Activated T-helper 1 cell treated with anti-CD3 and anti-CD28 coated beads, Interleukin-12 subunit alpha, Interleukin-12 subunit beta, Interleukin-2, Interleukin-4 antibody, amounts not matched to agents 30 ng/mL and 10 ng/mL and 1 ng/mL, durations not matched to agents 14 hours and 24 hours and 36 hours (primary cell): ENCODE measurements at places on chromosomes 11 and 22.
A peak's percentile ranks its signal among the peaks of the same experiment; 100 is the strongest.

- H3K27me3 ChIP-seq = no peaks in the 10 kb centered on the region
- no peak overlapping the region for H3K27ac ChIP-seq
- DNase-seq = no peak
- H3K4me3 ChIP-seq = no peak overlapping the region
Measured at GRCh38 chr22:47089796-47090460, 327.5 kb downstream of the TBC1D22A start.

GRCh38 chr11:130631119-130631518 is 182.7 kb downstream of the ADAMTS15 start:
- peaks cover 2% of the 10 kb centered on the region for H3K36me3 ChIP-seq
- H3K27me3 ChIP-seq = no peaks in the 10 kb centered on the region
- peak overlapping the region; percentile 44 for H3K4me3 ChIP-seq
- peaks cover 49% of the 10 kb centered on the region for H3K4me1 ChIP-seq
- no peak for DNase-seq

GRCh38 chr22:30340911-30341685 is 14.4 kb upstream of the TBC1D10A start:
- H3K4me3 ChIP-seq = no peak overlapping the region
- peaks cover 76% of the 10 kb centered on the region for H3K36me3 ChIP-seq
- DNase-seq = no peak
- no peaks in the 10 kb centered on the region for H3K27me3 ChIP-seq

DNA sequence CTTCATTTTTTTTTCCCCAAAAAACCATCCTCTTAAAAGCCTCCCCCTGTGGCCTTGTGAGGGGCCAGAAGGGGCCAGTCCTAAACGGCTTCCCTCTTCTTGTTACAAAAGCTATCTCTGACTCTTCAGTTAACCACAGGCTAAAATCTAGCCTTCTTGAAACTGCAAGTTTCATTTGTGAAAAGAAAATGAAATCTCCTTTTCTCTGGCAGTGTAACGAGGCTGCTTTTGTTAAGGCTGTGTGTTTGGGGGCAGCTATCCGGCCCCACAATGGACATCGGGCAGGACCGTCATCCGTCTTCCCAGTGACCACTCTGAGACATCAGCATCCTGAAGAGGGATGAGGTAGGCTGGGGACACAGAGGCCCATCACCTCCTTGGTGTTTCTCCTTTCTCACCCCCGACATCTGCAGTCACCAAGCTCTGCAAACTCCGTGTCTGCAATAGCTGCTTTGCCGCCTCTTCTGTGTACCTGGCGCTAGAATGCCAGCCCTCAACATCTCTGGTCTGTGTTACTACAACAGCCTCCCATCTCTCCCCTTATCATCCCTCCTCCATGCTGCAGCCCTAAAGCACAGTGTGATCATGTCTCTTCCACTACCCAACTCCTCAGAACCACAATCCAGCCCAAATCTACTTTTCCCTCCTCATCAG is 94.0 kb downstream of the RCN1 start:
- H3K27me3 ChIP-seq = peaks cover 5% of the 10 kb centered on the region
- DNase-seq = no peak
- H3K27ac ChIP-seq = peak overlapping the region; percentile 41
- no peaks in the 10 kb centered on the region for H3K4me1 ChIP-seq
- no peak overlapping the region for H3K4me3 ChIP-seq

GRCh38 chr11:123251657-123252344 is 56.8 kb upstream of the CLMP start:
- no peak overlapping the region for H3K27ac ChIP-seq
- DNase-seq = no peak
- H3K27me3 ChIP-seq = peaks cover 35% of the 10 kb centered on the region
- H3K4me1 ChIP-seq = peaks cover 7% of the 10 kb centered on the region
- H3K4me3 ChIP-seq = no peak overlapping the region
- no peaks in the 10 kb centered on the region for H3K36me3 ChIP-seq

GRCh38 chr22:30169002-30169401 is 77.6 kb downstream of the LIF start:
- no peak for DNase-seq
- H3K36me3 ChIP-seq = peaks cover 11% of the 10 kb centered on the region
- no peak overlapping the region for H3K4me3 ChIP-seq
- peaks cover 20% of the 10 kb centered on the region for H3K4me1 ChIP-seq
- H3K27me3 ChIP-seq = no peaks in the 10 kb centered on the region
